Ascending aorta (tissue), 2 donors: ENCODE measurements at places on chromosomes 7 and 10.

GRCh38 chr7:150408393-150409299 lies 29.5 kb downstream of the ZNF775 start:
- DNase-seq: no peak

- DNase-seq: no peak
Measured at GRCh38 chr7:118087126-118087525, 96.8 kb upstream of the LSM8 start.

- DNase-seq: no peak
Measured at GRCh38 chr10:45197816-45198485, 117.5 kb downstream of the OR13A1 start.

DNA sequence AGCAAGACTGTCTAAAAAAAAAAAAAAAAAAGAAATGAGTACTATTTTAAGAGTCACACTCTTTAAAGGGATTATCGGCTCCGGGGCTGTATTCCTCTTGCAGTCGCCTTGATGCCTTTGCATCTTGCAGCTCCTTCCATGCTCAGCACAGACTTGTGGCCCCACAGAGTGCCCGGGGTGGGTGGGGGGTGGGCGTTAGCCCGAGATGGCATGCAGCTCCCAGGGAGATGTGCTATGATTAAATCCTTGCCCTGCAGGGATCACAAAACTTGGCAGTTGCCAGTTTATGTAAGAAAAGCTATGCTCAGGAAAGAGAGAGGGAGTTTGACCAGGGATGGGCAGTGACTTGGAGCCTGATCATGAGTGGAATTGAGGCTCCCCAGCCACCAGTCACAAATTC lies 81.9 kb downstream of the CCDC3 start:
- DNase-seq: no peak

DNA sequence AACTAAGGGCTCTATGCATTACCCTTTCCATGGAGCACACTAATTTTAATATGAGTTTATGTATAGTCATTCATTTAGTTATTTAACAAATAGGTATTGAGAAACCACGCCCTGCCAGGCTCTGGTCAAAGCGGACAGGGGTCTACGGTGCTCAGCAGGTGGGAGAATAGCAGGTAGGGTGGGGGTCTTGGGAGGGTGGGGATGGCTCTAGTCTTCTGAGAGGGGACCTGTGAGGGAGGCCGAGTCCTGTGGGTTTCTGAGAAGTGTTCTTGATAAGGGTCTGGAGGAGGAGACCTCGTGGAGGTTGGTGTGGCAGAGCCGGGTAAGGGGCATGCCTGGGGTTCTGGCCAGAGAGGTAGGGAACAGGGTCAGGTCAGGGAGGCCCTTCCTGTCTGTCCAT lies 1.1 kb downstream of the WDFY4 start:
- DNase-seq: no peak

DNA sequence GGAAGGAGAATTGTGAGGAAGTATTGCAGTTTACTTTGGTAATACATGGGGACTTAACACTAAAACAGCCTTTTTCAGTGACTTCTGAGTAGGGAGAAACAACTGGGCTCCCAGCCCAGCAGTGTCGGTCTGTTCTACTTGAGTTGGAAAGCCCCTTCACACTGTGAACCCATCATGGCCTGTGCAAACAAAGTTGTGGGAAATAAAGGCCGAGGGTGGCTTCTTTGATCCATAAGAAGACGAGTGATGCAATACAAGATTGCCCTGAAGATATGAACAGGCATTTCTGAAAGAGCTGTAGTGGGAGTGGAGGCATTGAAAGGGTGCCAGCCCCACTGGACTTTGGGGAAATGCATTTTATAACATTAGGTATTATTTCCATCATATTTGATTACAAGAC lies 28.3 kb downstream of the C10orf120 start:
- no peak for DNase-seq

- DNase-seq: no peak
Measured at GRCh38 chr7:113294750-113295149, 176.4 kb upstream of the SMIM30 start.

- DNase-seq: no peak
Measured at GRCh38 chr7:101114492-101114891, 12.4 kb upstream of the SERPINE1 start.

DNA sequence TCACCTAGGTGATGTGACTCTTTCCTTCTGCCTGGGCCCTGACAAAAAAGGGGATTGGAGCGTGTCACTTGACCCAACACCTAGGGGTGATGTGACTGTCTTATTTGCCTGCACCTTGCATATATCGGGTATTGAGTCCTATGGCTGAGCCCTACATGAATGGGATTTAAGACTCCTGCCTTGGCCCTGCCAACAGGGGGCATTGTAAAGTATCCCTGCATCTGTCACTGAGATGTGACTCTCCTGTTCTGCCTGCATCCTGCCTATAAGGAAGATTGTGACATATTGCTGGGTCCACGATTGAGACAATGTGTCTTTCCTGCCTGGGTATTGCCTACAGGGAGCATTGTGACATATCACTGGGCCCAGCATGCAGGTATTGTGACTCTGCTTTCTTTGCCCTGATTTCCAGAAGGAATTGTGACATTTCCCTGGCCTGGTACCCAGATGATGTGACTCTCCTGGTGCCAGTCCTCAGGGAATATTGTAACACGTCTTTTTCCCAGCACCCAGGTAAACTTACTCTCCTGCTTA lies 14.2 kb upstream of the ZNF107 start:
- no peak for DNase-seq

GRCh38 chr7:98934267-98934666 lies 55.9 kb downstream of the TRRAP start:
- DNase-seq: no peak

DNA sequence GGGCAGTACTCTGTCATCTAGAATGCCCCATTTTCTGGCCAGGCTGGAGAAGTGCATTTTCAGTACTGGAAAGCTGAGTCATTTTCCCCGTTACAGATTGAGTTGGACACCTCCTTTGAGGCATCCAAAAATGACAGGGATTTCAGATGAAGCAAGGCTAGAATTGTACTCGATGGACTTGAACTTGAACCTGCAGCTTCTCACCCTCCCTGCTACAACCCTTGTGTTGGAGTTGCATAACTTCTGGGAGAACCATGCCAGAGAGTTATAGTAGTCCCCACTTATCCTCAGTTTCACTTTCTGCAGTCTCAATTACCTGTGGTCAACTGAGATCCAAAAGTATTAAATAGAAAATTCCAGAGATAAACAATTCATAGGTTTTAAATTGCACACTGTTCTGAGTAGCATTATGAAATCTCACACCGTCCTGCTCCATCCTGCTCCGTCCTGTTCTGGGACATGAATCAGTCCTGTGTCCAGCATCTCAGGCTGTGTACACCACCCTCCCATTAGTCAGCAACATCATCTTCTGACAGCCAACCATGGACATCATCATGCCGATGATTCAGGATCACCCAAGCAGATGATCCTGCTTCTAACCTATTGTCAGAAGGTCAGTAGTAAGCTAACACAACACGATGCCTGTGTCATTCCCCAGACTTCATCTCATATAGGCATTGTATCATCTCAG lies 363.7 kb downstream of the DPP6 start:
- DNase-seq: no peak

GRCh38 chr10:10872035-10872673 lies 145.5 kb upstream of the CELF2 start:
- DNase-seq: no peak
